Endothelial cell (in vitro differentiated cells): ENCODE measurements at places on chromosomes 2 and 18.

DNA sequence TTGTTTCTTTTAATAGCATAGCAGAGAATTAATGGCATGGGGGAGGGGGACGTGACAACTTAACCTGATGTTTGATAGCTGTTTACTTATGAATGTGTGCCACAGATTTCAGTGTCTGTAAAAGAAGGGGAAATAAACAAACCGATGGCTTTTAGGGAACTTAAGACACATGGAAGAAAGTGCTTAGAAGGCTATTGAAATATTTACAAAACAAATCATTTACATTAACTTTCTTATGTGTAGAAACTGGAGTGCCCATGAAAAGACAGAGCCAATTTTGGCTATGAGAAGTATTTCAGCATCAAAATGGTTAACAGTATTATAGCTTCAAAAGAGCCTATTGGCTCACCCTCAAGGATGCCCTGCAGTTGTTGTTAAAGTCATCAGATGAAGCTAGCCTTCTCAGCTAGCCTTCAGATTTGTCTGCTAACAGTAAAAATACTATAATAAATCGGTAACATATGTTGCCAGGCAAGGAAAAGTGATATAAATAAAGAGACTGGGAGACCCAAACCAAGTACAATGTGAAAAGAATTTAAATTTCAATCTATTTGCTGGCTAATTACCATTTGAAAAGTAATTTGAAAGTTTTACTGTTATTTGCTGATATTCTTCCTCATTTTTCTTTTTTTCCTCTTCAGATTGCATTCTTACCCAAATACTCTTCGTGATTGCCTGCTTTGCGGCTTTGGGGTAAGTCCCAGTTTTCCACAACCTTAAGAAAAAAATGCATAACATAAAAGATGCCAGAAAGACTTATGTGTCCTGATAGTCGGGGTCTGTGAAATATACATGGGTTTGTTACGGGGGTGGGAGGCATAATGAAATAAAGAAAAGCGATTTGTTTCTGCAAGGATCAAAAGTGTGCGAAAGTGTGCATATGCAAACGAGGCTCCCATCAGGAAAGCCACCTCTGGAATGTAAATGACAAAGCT is 256.4 kb downstream of the MEIS1 start:
- DNase-seq: no peak

DNA sequence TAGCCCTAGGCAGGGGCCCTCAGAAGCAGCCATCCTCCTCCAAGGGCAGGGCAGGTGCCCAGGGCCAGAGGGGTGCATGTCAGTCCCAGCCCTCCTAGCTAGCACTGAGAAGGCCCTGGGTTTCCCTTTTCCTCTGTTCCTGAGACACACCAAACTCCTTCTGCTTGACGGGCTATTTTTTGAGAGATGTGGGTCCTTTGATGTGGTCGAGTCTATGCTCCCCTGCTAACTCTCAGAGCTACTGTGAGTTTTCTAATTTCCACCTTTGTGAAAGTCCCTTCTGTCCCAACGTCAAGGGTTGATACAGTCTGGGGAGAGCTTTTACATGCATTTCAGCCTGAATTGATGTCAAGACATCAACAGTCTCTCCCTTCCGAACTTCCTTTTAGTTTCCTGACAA is 51.4 kb downstream of the TRPM8 start:
- no peak for DNase-seq

- DNase-seq: no peak
These were observed 256.3 kb upstream of the SPOPL start for GRCh38 chr2:138245310-138245709.

DNA sequence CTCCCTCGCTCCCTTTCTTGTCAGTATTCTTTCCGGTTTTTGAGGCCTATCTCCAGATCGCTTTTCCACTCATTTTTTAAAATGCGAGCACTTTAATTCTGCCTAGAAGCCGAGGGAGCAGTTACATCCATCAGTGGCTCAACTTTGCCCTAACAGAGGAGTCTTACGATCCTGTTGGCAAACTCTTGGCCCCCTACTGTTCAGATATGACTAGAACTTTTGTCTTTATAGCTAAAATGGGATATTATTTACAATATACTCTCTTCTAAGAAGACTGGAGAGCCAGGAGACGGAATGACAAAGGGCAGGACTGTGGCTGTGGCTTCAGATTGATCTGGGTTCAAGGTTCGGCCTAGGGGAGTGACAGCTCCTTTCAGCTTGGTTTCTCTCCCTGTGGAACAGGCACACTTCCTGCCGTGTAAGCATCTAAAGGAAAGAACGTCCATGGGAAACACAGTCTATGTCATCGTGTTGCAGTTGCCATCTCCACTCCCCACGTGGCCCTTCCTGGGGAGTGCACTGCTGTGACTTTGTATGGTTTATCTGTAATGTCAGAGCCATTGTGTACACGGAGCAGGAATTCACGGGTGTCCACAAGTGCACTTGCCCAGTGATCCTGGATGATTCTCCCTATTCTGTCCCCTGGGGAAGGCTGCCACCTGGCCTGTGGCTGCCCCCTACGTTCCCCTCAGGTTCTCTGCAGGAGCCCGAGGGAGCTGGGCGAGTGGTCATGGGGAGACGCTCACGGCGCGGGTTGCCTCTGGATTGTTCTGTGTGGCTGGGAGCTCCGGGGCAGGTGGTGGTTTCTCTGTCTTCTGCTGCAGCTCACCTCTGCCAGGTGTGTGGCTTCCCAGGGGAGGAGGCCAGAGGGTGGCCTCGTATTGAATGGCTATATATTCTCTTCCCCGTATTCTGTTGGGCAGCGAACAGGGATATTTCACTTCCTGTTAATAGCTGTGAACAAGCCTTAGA is 222.0 kb downstream of the LDLRAD4 start:
- no peak for DNase-seq

DNA sequence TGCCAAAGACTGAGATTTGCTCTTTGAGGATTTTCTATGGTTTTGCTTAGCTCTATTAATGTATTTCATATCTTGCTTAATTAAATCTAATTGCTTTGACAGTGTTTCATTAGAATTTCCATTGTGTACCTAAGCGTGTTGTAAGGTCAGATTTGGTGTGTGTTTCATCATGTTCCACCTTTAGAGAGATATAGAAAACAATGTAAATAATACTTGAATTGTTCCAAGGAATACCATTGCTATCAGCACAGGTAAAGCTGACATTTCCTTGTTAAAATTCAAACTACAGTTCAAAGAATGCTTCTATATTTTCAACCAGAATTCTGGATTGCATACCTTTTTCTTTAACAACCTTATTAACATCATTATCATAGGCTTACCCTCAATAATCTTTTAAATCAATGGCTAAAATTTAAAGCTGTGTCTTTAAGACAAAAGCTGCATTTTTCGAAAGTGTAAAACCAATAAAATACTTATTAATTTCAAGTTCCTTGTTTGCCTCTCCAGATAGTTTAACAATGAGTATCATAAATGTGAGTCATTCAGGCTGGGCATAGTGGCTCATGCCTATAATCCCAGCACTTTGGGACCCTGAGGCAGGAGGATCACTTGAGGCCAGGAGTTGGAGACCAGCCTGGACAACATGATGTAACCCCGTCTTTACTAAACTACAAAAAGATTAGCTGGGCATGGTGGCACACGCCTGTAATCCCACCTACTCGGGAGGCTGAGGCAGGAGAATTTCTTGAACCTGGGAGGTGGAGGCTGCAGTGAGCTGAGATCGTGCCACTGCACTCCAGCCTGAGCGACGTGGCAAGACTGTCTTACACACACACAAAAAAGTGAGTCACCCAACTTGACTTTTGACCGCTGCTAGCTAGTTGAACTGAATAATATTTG is 188.0 kb upstream of the PKDCC start:
- DNase-seq: no peak

DNA sequence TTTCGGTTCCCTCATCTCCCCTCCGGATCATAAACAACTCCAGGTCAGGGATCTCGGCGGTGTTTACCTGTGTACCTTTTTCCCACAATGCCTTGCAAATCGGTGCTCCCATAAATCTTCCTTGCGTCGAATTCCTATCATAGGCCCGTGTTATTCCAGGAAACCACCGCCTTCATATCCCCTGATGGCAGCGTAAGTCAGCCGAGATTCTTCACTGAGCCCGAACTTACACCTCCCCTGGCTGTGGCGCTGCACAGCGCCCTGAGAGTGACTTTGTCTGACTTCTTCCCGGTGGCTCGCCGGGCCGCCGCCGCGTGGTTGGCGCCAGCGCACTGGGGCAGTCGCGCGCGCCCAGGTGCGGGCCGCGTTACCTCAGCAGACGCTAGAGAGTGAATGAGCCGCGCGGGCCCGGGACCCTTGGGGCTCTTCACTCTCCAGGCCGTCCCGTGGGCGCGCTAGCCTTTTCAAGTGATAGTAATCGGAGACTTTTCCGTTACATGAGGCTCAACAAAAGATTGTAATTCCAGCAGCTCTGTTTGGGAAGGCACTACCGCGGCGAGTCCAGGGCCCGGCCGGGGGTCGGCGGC is 101.6 kb downstream of the SPTBN1 start:
- DNase-seq: peak; percentile 55

DNA sequence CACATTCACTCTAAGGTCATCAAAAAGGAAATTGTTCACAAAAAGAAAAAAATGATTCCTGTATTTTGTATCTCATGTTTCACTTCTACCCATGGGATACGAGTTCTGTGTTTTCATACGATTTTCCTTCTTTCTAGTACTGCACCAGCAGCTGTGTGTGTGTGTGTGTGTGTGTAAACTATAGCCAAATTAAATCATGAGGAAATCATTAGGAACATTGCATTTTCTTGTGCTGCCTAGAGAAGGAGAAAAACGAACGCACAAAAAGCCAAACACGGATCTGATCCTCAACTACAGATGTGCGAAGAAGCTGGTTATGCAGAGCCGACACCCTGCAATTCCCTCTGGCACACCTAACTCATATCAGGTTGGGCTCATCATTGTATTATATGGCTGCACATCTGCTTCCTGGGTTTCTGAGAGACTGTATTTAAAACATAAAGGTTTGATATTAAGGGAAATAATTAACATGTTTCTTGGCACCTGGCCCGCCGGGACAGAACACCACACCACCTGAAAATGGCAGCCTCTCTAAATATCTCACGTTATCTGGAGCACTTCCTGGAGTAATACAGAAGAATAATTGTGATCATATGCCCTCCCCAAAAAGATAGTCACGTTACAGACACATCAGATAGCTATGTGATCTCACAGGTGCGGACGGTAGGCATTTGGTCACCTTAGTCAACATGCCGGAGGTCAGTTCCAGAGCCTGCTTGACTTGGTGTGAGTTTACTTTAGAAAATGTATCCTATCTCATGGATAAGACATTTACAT is 586.3 kb upstream of the SALL3 start:
- DNase-seq: no peak

- DNase-seq: no peak
These were observed 40.2 kb downstream of the G6PC2 start for GRCh38 chr2:168941297-168941696.
